Astrocyte of the spinal cord (primary cell): ENCODE measurements at places on chromosomes 11 and 22.

DNA sequence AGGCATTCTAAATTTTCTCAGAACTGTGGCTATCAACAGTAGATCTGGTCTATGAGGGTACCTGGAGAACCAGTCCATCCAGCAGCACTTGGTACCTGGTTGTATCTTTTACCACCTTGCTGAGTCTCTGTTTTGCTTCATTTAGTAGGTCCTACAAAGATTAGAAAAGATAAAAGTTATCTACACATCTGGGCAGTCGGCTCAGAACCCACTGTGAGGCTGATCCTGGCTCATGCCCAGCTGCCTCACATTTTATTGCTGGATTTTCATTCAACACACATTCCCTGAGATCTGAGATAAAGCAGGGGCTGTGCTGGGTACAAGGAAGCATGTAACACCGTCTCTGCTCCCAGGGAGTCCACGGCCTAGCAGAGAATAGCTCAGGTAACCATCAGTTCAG is 27.5 kb downstream of the ATP6V1E1 start:
- no peak for DNase-seq

GRCh38 chr11:96152623-96153022 is 190.4 kb downstream of the MAML2 start:
- DNase-seq: no peak

DNA sequence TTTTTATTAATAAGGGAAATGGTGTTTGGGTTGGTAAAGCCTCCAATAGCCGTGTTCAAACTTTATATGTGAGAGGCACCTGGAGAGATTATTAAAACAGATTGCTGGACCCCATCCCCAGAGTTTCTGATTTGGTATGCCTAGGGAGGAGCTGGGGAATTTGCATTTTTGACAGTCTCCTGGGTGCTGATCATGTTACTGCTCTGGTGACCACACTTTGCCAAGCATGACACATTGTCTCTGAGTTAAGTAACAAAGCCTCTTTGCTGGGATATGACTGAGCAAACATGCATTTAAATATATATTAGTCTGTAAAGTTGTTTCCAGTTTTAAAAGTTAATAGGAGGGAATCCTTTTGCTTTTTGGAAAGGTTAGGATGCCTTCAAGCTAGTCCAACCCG is 140.4 kb downstream of the NAV2 start:
- DNase-seq: no peak

GRCh38 chr11:117706322-117706814 is 90.6 kb downstream of the DSCAML1 start:
- DNase-seq: no peak

DNA sequence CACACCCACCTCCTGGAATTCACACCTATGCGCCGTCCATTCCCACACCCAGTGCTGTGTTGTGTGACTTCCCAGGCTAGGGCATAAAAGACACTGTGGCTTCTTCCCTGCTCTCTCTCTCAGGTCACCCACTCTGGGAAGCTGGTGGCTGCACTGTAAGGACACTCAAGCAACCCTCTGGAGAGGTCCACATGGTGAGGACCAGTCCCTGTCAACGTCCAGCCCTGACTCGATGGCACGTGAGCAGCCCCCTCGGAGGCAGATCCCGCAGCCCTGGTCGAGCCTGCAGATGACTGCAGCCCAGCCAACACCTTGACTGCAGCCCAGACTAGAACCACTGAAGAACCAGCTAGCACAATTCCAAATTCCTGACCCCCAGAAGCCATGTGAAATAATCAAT is 16.2 kb downstream of the CBX7 start:
- DNase-seq: no peak

- no peak for DNase-seq
Measured at GRCh38 chr11:124778281-124778680, 16.2 kb upstream of the ESAM start.

DNA sequence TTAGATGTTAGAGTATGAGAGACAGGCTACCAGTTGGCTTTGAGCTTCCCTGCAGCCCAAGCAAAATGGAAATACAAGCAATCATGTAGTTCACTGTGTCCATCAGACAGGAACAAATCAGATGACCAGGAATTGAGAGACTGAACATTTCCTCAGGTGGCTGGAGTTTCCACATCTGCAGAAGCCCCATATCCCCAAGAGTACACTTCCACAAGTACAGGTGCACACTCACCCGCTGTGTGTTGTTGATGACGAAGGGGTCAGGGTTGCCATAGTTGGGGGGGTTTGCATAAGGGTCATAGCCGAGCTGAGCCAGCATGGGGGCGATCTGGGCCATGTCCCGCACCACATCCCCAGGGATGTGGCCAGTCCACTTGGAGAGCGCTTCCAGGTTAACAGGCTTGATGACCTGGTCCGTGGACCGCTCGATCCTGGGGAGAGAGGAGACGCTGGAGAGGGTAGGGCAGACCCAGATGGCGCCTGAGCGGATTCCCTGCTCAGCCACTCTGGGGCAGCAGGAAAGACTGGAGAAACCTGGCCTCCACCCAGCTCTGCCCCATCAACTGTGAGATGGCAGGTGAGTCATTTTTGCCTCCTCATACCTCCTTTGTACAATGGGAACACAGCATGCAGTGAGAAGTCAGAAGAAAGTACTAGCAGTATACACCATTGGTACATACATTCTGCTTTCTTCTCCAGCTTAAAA is 23.9 kb upstream of the TFIP11 start:
- no peak for DNase-seq

GRCh38 chr22:49800408-49801238 is 27.1 kb downstream of the BRD1 start:
- no peak for DNase-seq
